IPS DF 6.9 (cell line): ENCODE measurements at places on chromosomes 7 and 10.

- H3K4me1 ChIP-seq = no peaks in the 10 kb centered on the region
- DNase-seq = no peak
- H3K27me3 ChIP-seq = no peaks in the 10 kb centered on the region
- H3K36me3 ChIP-seq = no peaks in the 10 kb centered on the region
- no peak overlapping the region for H3K4me3 ChIP-seq
Observed at GRCh38 chr10:127532193-127532592, 16.9 kb upstream of the NPS start.

DNA sequence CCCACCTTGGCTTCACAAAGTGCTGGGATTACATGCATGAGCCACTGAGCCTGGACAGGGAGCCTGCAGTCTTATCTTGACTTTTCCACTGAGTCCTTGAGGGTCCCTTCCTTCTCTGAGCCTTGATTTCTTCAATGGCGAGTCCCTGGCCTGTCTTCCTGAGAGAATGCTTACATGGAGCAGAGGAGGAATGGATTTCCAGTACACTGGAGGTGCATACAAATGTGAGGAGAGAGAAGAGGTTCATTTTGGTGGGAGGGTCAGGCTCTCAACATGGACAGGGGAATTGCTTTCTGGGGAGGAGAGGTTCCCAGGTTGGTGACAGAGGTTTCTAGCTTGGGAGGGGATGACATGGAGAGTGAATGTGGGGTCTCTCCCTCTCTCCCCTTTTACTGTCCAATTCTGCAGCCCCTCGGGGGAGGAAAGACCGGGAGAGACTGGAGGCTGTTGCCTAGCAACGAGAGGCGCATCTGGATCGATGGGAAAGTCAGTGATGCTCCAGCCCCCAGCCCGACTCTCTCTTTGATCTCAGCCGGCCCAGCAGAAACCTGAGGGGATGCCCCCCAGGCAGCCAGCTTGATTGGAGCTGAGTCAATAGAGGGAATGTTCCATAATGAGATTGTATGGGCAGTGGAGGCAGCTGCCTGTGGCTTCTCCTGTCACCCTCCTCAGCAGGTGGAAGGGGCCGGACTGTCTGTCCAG lies 14.8 kb downstream of the SRRM3 start:
- DNase-seq = no peak
- no peaks in the 10 kb centered on the region for H3K36me3 ChIP-seq
- H3K4me3 ChIP-seq = no peak overlapping the region
- no peak overlapping the region for H3K27ac ChIP-seq
- H3K27me3 ChIP-seq = no peaks in the 10 kb centered on the region; the same call in 1 of the 2 replicates
- peaks cover 8% of the 10 kb centered on the region for H3K4me1 ChIP-seq

DNA sequence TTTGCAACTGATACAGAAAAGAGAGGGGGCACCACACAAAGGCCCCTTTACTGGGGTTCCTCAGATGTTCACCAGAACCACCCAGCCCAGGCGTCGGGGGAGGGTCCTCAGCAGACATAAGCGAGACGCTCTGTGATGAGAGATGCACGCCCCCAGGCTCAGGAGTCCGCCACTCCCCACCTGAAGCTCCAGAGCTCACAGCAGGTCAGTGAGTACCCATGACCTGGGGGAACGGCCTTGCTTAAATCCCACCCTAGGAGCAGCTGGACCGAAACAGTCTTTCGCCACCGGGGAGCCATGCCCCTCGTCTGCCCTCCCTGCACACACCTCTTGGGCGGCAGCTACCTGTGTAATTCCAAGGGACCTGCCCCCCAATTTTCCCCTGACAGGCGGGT lies 2.8 kb downstream of the CRYGN start:
- H3K4me1 ChIP-seq = peaks cover 3% of the 10 kb centered on the region; the same call in 1 of the 2 replicates
- H3K4me3 ChIP-seq = no peak overlapping the region
- no peak overlapping the region for H3K27ac ChIP-seq
- H3K27me3 ChIP-seq = no peaks in the 10 kb centered on the region

DNA sequence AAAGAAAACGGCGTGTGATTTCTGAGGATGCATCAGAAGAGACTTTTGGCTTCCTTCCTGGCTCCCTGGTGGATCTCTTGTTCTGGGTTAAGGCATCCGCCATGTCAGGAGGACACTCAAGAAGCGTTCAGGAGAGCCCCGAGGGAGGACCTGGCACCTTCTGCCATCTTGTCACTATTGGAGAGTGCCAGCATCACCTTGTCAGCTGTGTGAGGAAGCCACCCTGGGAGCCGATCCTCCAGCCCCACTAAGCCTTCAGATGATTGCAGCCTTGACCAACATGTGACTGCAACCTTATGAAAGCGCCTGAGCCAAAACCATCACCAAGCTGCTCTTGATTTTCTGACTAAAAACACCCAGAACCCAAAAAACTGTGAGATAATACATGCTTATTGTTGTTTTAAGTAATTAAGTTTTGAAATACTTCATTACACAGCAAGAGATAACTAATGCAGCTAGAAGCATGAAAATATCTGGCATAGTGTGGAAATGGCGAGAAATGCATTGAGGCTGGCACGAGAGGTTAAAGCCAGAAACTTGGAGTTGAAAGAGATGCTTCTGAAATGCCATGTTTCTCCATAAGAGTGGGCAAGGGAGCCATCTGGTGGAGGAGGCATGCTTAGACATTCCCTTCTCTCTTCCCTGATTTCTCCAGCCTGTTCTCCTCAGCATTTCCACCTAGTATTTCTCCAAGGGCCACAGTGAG lies 5.4 kb upstream of the ZFYVE27 start:
- H3K27me3 ChIP-seq = peaks cover 13% of the 10 kb centered on the region
- no peaks in the 10 kb centered on the region for H3K36me3 ChIP-seq
- no peak overlapping the region for H3K4me3 ChIP-seq
- DNase-seq = no peak
- no peak overlapping the region for H3K27ac ChIP-seq

DNA sequence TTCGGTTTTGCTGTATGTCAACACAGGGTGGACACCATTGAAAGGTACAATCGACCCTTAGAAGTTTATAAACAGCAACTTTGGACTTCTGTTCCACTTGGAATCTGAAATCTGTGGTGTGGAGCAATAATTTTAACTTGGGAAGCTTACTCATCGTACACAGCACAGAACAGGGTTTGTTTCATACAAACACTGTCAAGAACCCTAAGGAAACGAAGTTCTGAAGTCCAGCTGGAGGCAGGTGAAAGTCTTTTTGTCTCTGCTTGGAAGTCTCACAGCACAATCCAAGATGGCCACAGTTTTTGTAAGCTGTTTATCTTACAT lies 31.5 kb downstream of the NMT2 start:
- no peak overlapping the region for H3K4me3 ChIP-seq
- DNase-seq = no peak
- peaks cover 5% of the 10 kb centered on the region; the same call in 1 of the 2 replicates for H3K36me3 ChIP-seq
- no peaks in the 10 kb centered on the region; the same call in 1 of the 2 replicates for H3K27me3 ChIP-seq
- H3K4me1 ChIP-seq = no peaks in the 10 kb centered on the region
- H3K27ac ChIP-seq = no peak overlapping the region

DNA sequence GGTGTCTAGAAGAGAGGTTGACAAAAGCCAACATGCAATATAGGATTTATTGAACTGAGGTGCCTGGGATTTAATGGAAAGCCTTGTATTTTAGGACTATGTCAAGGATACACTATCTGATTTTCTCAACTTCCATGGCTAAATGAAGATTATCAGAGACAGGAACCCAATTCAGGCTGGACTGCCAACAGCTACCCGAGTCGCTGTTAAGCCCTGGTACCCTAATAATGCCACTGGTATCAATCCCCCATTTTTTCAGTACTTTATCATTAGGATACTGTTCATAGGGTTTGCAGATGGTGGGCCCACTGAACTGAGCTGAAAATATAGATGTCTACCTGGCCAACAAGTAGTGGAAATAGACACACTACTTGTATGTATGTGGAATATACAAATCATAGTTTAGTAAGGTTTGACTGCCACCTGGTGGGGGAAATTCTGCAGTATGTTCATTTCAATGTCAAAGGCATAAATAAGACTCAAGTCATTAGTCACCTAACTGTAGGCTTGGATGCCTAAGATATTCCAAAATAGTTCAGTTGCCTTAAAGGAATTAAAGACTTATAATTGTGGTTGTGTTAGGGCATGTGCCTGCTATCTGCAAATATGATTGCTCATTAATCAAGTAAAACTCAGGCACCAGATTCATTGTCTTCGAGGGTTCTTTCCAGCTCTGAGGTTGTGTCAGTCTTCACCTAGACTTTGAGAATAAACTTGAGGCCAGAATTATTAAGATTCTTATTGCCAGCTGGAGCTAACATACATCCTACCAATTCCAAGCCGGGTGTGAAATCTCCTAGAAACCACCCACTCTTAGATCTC lies 34.1 kb upstream of the NOBOX start:
- no peaks in the 10 kb centered on the region for H3K4me1 ChIP-seq
- peak; percentile 29 for DNase-seq
- H3K27ac ChIP-seq = no peak overlapping the region
- H3K4me3 ChIP-seq = no peak overlapping the region

GRCh38 chr10:7320072-7320471 lies 90.8 kb downstream of the SFMBT2 start:
- H3K27me3 ChIP-seq = no peaks in the 10 kb centered on the region
- no peak for DNase-seq
- no peak overlapping the region for H3K4me3 ChIP-seq
- no peak overlapping the region for H3K27ac ChIP-seq

GRCh38 chr7:40331915-40332314 lies 197.1 kb downstream of the SUGCT start:
- H3K27me3 ChIP-seq = no peaks in the 10 kb centered on the region
- H3K27ac ChIP-seq = no peak overlapping the region
- no peaks in the 10 kb centered on the region for H3K4me1 ChIP-seq
- H3K4me3 ChIP-seq = no peak overlapping the region
- no peak for DNase-seq
